ENCODE measurements at places on chromosomes 13 and 19.
A peak's percentile ranks its signal among the peaks of the same experiment; 100 is the strongest.

DNA sequence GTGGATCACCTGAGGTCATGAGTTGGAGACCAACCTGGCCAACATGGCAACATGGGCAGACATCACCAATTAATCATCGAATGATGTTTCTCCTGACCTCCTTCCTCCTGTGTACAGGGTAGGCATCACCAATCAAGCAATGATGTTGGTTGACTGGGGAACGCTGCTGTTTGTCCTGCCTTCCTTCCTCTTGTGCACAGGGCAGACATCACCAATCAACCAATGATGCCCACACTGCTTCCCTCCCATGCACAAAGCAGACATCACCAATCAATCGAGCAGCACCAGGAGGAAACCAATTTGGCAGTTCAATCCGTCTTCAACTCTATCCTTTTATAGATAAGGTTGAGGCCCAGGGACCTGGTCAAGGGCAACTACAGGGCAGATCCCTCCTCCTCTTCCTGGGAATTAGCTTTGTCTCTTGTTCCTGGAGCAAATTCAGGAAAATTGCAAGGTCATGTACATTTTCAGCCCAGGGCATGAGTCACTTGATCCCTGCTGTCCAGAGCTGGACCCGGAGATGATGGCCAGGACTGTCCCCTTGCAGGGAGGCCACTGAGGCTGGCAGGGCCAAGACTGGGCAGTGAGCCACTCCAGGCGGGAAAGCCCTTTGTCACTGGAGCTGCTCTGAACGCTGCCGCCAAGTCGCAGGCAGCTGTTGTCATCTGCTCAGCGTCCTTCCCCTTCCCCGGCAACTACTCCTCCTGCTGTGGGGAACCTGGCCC lies 5.3 kb upstream of the CSNK1G2 start:
- no peak for DNase-seq

DNA sequence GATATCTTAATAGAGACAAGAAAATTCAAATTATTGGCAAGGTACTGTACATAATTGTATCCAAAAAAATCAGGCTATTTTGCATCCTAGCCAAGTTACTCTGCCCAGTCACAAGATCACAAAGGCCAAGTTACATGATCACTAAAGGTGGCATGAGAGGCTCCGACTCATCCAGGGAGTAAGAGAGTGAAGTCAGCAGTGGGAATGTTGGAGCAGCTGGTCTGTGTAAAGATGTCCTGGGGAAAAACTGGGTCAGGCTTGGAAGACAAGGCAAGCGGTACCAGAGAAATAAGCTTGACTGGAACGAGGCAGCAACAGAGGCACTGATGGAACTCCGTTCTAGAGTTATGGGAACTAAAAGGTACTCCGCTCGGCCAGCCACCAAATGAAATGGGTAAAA lies 50.2 kb upstream of the PSG2 start:
- no peak for DNase-seq

DNA sequence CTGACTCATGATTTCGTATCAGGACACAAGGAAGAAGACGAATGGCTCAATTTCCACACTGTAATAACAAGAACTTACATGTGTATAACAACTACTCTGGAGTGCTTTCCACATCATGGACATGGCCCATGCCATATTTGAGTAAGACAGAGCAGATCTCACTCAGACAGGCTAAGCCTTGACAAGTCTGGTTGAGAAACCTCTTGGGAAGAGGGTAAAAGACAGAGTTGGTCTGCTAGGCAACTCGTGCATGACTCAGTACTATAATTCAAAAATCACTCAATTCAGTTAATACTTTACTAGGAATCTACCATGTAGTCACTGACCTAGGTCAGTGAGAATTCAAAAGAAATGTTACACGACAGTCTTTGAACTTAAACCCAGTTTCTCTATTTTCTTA lies 5.7 kb upstream of the THSD1 start:
- peak; percentile 45 for DNase-seq

- DNase-seq = peak; percentile 2
Measured at GRCh38 chr13:36030670-36031331, 100.4 kb downstream of the DCLK1 start.

GRCh38 chr13:95874286-95874685 lies 178.9 kb downstream of the UGGT2 start:
- no peak for DNase-seq

DNA sequence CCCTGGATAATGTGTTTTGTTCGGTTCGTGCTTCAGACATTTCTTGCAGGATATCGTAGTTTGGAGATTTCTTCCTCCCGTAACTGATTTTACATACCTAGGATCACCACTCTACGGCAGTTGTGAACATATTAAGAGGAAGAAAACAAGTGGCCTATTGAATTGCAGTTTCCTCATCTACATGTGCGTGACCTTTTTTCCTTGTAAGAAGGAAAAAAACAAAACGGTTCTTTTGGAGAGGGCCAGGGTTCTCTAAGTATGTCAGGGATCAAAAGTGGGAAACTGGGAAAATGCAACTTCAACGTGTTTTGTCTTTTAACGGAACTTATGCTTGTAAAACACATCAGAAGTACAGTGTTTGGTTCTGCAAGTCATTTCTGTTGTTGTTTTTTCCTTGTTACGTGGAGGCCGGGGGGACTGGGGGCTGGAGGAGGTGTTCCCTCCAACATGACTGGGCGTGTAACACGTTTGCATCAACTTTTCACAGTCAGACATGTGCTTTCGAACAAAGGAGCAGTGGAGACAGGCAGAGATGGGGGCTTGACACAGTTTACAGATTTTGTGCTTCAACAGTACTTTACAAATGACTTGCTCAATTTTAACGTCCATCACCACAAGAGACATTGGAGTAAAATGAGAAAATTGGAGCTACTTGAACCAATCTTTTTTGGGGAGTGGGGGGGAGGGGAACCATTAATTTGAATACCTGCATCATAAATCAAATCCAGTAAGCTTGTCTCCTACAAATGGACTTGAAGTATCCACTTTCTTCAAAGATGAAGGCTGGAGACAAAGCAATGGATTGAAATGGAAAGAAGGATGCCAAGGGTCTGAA lies 3.8 kb downstream of the ZC3H4 start:
- DNase-seq = no peak

GRCh38 chr13:30985637-30986205 lies 53.3 kb downstream of the TEX26 start:
- no peak for DNase-seq

GRCh38 chr19:55000761-55001160 lies 34.6 kb downstream of the NLRP2 start:
- DNase-seq = no peak

DNA sequence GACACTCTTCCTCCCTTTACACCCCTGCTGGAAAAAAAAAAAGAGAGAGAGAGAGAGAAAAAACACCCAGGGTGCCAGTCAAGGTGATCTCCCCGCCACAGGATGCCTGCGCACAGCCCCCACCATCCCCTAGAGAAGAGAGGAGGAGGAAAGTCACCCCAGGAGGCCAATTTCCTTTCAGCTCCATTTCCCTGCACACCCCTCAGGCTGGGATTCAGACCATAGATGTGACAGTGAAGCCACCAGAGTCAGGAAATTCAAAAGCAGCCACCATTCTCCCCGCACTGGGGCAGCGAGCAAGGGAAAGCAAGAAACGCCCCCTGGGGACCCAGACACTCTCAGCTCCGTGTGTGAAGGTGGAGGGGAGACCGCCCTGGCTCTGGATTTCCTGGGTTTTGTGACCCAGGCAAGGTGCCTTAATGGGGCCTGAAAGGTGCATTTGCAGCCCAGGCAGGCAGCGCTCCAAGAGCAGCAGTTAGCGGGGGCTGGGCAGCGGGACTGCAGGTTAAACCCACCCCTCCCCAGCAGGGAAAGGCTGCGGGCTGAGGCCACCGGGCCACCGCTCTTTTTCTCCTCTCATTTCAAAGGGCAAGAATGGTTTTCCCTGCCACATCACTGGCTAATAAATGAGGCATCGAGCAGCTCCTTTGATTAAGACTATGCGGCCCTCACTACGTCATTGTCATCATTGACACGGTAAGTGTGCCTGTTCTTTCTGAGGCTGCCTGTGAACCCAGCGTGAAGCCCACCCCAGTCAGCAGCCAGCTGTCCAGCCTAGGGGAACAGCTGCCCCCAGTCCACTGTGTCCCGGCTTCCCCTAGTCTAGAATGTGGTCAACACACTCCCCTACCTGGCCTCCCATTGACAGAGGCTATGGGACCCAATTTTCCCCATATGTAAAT lies 83.8 kb upstream of the TM9SF2 start:
- no peak for DNase-seq

DNA sequence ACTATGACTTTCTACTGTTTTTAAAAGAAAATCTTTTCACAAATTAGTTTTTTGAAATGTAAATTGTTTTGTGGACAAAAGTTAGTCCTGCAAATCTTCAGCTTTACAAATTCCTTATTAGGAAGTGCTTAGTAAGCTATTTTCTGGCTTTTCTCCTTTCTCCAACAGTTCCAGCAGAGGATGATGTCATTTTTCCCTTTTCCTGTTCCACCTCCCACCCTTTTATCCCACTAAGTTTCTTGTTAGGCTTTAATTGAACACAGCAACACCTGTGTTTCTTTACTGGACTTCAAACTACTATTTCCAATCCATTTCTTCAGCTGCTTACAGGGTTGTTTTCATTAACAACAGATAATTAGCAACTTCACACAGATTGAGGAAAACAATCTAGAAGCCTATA lies 389.2 kb downstream of the NDFIP2 start:
- no peak for DNase-seq

DNA sequence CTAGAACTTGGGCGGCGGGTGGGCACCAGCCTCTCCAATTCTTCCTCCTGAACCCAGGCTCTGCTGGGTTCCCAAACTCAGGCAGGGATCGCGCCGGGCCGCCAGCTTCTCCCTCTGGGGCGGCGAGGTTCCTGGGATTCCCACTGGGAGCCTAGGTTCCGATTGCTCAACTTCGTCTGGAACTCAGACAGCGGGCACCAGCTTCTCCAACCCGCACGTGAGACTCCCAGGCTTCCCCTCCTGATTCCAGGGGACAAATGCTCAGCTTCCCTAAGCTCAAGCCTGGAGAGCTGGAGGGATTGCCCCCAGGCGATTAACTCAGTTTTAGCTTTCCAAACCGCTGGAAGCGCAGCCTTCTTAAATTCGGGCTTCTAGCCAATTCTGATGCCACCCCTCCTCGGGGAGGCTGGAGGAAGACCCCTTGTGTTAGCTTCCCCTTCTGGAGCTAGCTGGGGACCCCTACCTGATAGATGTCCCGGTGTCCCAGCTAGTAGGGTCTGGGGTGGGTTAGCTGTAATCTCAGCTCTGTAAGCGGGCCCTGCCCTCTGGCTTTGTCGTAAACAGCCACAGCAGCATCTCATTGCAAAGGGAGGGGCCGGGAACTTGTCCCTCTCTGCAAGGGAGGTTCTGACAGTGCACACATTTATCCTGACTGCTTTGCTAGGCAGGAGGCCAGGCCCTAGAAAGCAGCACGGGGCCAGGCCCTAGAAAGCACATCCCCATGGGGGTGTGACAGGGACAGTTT lies 671 bp downstream of the MCOLN1 start:
- no peak for DNase-seq

DNA sequence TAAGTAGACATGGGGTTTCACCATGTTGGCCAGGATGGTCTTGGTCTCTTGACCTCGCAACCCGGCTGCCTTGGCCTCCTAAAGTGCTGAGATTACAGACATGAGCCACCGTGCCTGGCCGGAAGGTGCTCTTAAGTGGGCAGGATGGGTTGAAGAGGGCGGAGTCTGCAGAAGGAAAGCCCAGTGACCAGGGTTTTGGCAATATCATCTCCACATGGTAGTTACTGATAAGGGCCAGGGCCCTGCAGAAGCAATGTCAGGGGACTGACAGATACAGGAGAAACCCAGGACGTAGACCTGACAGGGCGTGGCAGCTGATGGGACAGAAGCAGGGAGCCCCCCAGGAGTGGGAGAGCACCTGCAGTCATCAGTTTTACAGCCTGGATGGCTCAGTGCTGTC lies 45.7 kb upstream of the RNF113B start:
- DNase-seq = no peak

DNA sequence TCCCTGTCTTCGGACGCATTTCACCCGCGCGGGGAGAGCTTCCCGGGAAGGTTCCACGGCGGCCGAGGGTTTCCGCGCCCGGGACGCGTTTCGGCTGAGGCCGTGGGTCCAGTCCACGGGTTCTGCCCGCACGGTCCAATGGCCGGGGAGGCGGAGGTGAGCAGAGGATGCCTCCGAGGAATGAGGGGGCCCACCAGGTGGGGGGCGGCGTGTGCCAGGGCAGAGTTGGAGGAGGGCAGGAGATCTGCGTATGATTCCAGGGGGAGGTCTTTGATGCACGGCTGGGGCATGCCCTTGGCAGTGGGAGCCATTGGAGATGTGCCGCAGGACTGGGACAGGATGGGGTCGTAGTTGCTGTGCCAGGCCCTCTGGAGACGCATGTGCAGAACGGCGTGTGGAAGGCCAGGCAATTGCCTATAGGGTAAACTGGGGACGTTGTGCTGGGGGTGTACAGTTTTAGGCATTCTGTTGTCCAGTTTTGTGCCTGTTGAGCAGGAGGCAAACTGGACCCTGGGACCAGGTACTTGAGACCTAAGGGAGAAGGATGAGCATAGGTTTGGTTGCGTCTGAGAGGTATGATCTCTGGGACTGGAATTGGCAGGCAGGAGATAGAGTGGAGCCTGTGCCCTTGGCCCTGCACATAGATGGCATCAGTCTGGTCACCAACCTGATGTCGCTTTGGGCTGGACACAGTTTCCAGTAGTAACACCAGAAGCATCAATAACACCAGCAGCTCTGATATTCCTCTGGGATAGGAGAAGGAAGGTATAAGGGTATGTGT lies 751 bp downstream of the ZNF584 start:
- DNase-seq = no peak

GRCh38 chr13:50969691-50970090 lies 60.1 kb downstream of the RNASEH2B start:
- DNase-seq = no peak

GRCh38 chr13:44470638-44471562 lies 97.3 kb downstream of the SERP2 start:
- no peak for DNase-seq

- DNase-seq = no peak
Measured at GRCh38 chr13:76223999-76224398, 587.9 kb downstream of the LMO7 start.

GRCh38 chr13:41061914-41062837 lies 867 bp downstream of the WBP4 start:
- no peak for DNase-seq

GRCh38 chr19:40302224-40303011 lies 17.3 kb upstream of the AKT2 start:
- no peak for DNase-seq

- no peak for DNase-seq
Measured at GRCh38 chr19:16594681-16595091, 22.5 kb upstream of the SLC35E1 start.

Data from AG04449 (cell line).